HCEC 1CT (cell line): ENCODE measurements at places on chromosomes 2 and 18.

- no peak for DNase-seq
Measured at GRCh38 chr2:38661306-38661705, 4.6 kb upstream of the GALM start.

GRCh38 chr2:175730050-175730449 lies 272.0 kb downstream of the LNPK start:
- DNase-seq = no peak

- no peak for DNase-seq
Measured at GRCh38 chr2:81171447-81171846, 866.9 kb upstream of the LRRTM1 start.

DNA sequence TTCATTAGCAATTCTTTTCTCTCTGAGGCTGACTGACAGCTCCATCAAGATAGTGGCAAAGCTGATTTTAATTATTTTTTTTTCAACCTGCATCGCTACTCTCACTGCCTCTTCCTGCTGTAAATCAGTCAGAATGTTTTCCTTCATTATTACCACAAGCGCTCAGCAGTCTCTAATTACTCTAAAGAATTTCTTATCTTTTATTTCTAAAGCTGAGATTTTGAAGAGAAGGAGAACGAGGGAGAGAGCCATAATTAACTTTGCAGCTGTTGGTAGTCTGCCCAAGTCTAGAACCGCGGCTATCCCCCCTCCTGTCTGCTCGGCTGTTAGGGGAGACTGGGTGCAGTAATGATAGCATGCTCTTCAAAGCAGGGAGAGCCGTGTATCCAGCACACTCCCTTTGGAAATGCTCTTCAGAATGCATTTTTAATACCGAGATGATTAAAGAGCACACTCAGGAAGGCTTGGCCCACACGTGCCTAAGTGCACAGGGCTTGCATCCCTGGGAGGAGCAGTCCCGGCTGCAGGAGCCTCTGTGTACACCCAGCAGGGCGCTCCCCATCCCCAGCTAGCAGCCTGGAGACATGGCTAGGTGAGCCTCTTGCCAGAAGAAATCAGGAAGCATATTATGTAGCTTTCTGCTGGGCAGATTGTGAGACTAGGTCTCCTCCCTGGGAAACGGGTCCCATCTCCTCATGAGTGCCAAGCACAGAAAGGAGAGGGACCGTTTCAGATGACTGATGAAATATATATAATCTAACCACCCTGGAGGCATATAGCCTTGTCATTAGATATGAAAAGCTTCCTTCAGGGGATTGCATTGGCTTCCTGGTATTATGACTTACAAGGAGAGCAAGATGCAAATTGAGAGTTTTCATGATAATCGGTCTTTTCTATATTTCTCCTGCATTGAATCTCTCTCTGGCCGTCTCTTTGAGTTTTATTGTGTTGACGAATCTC lies 555.2 kb downstream of the CMPK2 start:
- DNase-seq = no peak

GRCh38 chr2:28927469-28927868 lies 33.0 kb downstream of the WDR43 start:
- DNase-seq = no peak
